GM12891 (cell line): ENCODE measurements at places on chromosomes 11 and 22.

DNA sequence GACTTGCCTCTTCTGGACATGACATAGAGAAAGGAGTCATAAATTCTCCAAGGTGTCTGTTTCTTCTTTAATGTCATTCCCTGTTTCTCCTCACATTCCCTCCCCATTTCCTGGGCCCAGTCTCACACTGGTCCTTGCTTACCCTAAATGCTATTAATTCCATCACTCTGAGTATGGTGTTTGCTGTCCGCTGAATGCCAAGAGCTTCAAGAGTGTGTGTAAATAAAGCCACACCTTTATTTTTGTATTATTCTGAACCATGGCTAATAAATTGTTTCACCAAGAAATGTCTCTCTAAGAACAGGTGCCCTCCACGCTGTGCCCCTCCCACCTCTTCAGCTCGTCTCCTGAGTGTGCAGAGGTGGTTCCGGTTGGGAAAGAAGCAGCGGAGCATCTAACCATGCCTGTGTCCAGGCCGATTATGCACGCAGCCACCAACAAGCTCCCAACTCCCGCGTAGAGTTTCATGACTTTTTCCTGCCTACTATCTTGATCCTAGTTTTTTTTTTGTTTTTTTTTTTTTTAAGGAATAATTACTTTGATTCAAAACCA lies 8.6 kb downstream of the TMEM121B start:
- no peak for DNase-seq

DNA sequence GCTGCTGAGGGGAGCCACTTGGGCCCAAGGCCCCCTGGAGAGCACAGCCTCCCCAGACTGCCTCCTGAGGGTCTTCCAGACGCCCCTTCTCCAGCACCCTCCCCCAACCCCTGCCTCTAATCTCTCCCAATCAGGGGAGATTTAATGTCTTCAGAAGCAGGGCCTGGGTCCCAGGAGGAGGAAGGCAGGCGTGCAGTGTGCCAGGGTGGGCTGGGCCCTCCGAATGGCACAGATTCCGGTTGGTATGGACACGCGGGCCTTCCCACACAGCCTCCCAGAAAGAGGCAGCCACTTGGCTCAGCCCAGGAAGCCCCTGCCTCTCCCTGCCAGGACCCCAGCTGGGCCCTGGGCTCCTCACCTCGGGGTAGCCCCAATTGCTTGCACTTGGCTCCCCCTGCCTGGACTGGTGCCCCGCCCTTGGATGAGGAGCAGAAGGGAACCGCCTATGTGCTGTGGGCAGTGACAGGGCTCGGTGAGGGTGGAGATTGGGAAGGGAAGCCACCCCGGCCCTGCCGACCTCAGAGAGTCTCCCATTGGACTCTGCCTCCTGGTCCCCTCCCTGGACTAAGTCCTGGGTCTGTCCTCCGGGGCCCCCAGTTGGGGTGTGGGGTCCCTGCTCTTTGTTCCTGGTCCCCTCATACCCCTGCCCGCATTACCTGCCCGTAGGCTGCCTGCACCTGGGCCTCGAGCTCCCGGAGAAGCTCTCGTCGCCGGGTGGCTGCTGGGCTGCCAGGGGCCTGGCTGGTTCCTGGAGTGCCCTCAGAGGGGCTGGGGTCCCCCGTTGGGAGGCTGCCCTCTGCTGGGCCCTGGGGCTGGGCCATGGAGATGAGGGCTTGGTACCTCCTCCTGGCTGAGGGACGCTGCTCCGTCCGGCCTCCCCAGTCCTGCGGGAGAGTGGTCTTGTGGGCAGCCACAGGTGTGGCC lies 572 bp upstream of the CABP2 start:
- no peak for DNase-seq

DNA sequence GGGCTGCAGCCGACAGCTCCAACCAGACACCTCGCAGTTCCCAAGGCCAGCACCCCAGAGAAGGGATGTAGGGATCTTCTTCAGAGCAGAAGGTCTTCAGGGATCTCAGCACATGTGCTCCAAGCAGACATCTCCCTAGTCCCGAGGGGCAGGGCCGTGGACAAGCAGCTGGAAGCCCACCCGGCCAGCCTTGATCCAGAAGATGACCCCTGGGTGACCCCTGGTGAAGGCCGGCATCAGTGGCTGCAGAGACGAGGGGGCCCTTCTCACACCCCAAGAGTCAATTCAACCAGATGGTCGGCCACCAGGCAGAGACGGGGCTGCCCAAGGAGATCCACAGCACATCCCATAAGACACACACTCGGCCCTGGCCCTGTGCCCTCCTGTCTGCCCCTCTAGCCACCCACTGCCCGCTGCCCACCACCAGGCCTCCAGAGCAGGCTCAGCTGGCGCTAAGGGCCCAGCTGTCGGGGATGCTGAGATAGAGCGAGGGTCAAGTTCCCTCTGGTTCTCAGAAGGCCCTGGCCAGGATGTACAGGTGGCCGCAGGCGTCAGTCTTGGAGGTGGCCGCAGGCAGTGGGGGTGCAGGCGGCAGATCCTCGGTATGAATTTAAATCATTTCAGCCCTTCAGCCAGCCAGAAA lies 168.3 kb downstream of the BRD1 start:
- no peak for DNase-seq

DNA sequence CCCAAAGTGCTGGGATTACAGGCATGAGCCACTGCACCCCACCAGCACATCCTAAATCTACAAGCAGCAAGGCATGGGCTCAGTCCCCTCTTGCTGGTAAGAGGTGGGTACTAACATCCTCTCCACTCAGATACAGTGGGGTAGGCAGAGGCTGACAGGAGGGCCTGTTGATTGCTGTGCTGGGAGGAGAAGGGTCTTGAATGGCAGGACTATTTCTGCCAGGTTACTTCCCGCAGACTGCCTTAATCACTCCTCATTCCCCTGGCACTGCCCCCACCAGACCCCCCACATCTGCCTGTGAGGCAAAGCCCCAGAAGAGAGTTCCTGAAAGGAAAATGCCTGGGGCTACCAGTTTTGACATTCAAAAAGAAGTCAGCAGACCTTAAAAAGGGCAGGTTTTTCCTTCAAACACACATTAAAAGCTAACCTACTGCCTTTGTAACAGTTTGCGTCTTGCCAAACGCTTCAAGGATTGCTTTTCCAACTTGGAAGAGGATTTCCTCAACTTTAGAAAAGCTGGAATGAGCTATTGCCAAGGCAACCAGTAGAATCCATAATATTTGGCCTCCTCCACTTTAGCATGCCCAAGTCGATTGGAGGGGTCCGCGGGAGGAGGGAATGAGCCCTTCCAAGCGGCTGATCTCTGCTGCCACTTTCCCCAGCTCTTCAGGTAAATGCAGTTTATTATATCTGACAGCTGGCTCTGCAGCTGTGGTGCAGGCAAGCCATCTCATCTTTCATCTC lies 62.0 kb downstream of the FDX1 start:
- no peak for DNase-seq

DNA sequence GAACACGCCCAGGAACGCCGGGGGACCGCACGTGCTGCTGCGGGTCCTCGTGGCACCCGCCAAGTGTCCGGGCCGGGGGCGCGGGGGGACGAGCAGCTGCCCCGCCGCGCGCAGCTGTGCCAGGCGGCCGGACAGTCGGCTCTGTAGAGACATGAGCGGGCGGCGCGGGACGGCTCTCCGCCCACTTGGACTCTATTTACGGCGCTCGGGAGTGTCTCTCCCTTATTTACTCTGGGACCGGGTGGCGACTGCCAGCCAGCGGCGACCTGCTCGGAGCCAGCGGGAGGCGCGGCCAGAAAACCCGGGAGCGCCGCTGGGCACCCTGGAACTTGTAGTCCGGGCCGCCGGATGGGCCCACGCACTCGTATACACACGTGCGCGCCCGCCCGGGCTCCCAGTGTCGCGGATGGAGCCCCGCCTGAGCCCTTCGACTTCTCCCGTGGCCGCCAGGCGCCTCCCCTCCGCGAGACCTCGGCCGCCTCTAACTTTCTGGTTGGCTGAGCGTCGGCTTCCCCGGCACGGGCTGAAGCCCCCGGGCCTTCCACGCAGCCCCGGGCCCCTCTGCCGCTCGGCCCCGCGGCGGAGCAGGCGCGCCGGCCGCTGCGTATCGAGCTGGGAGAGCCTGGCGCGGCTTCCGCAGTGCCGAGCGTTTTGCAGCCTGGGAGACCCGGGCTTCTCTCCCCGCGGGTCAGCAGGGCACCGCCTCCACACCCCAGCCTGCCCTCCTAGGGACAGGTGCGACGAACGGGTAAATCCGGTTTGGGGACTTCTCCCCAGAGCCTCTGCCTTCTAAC lies at the start of gene MACROD1:
Gene MACROD1, minus strand, starts transcription at position 272 of the 794 bp plus-strand sequence. Its CDS starts 119 bp downstream, at position 153.
- peak; percentile 84 for DNase-seq

- DNase-seq = no peak
These were observed 113.1 kb upstream of the NNMT start for GRCh38 chr11:114183044-114183511.

GRCh38 chr11:78370406-78371172 lies 47.0 kb downstream of the GAB2 start:
- no peak for DNase-seq

DNA sequence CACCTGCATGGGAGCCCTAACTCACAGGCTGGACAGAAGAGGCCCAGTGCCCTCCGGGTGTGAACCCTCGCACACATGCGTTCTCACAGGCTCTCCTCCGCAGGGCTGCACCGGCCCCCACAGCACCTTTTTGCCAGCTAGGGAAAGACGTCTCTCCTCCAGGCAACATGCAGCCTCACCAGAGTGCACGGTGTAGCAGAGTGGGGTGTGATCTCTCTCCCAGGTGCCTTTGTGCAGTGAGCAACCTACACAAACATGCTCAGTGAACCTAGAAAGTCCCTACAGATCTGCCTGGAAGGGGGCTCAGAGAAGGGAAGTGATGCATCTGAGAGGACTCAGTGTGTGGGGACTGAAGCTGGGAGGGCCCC lies 3.7 kb upstream of the CARNS1 start:
- no peak for DNase-seq

GRCh38 chr11:19559746-19560145 lies 152.9 kb upstream of the NAV2 start:
- no peak for DNase-seq

- no peak for DNase-seq
These were observed 41.1 kb downstream of the DIXDC1 start for GRCh38 chr11:111978028-111978771.

DNA sequence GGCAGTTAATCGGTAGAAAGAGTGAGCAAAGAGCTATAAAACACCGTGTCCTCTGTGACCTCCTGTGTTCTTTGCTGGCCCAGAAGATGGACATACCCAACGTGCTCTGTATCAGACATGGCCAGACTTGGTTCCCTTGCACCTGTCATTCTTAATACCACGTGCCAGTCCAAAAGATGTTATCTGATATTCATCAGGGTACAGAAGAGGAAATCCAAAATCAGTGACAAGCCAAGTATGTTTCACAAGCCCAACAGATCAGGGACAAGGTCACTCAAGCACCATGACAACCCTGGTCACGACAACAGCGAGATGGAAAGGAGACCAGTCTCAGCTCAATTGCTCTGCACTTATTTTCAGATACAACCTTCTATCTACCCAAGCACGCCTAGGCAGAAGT lies 3.4 kb downstream of the LRP4 start:
- no peak for DNase-seq

GRCh38 chr11:33172996-33173395 lies 11.7 kb upstream of the CSTF3 start:
- no peak for DNase-seq

DNA sequence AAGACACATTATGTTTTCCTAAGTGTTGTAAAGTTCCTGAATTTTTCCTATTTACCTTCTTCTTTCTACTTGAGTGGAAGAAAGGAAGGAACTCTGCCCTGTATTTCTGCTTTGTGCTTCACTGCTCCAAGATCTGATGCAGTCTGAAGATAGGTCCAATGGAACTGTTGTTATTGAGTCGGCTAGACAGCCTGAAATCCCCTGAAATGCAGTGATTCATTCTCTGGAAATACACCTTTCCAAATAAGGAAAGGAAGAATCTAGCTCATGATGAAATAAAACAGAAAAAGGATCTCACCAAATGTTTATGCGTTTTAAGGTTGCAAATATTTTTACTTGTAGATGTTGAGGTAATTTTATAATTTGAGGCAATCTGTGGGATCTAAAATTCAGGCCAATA lies 322.8 kb downstream of the GUCY1A2 start:
- no peak for DNase-seq

- no peak for DNase-seq
These were observed 91.9 kb upstream of the TMEM45B start for GRCh38 chr11:129723761-129724162.

- no peak for DNase-seq
These were observed 32.5 kb downstream of the LMO1 start for GRCh38 chr11:8230921-8231847.

GRCh38 chr11:112589155-112589554 lies 328.5 kb upstream of the PLET1 start:
- DNase-seq = no peak

DNA sequence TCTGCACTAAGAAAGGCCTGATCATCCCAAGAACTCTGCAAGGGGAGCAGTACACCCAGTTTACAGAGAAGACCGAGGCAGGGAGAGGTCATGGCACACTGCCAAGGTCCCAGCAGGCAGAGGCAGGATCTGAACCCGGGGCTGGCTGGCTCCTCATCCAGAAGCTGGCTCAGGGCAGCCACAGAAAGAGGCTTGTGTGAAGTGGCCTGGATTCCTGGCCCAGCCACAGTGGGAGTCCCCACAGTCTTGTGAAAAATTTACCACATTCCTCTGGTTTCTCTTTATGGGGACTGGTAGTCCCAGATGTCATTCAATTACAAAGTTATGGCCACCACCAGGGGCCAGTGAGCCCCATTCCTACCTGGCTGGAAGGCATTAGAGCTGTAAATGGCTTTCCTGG lies 440.5 kb downstream of the MIAT start:
- no peak for DNase-seq

- DNase-seq = no peak
These were observed 929.5 kb upstream of the CCDC90B start for GRCh38 chr11:84215672-84216071.

DNA sequence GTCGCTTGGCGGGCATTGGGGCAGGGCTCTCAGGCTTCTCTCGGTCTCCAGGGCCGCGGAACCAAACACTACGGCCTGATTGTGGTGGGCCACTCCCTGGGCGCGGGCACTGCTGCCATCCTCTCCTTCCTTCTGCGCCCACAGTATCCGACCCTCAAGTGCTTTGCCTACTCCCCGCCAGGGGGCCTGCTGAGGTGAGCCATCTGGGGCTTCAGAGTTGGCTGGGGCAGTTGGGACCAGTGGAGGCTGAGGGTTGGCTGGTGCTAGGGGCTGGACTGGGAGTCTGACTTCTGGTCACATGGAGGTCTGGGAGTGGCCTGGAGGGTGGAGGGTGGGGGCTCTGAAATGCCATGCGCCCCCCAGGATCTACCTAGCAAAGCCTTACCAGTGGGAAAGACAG lies 15.3 kb upstream of the MYRF start:
- no peak for DNase-seq

GRCh38 chr11:103202048-103202651 lies 92.9 kb downstream of the DYNC2H1 start:
- DNase-seq = no peak

GRCh38 chr22:50329236-50329635 lies 2.4 kb upstream of the DENND6B start:
- DNase-seq = no peak

DNA sequence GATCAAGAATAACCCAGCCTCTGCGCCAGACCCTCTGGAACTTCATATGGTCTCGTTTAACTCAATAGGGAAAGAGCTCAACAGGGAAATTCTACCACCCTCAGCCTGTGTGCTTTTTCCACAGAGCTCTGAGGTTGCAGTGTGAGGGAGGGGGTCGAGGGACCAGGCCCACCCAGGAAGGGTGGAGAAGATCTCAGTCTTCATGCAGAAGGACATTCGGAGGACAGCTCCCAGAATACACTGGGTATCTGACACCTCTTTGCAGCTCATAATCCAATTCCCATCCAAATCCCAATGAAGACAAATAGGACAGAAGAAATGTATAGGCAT lies 56.6 kb downstream of the ST14 start:
- DNase-seq = no peak
